WTC11 (cell line): ENCODE measurements at places on chromosomes 6 and 20. TPM values are rescaled to one million over a fixed set of nuclear protein-coding genes. Genes with fewer than 3 reads are reported as not detected.

The POFUT1 gene
- 23.4 to 29.4 TPM (median 25.2 TPM) in 3 replicates for total RNA-seq

The TGM3 gene
- 0.07 to 0.11 TPM in 2 of 3 replicates, not detected in the other for total RNA-seq

The ZNF831 gene
- total RNA-seq, result 0.02 to 0.04 TPM in 2 of 3 replicates, not detected in the other

The EEF1A1 gene
- total RNA-seq, result 11,564 to 13,111 TPM (median 12,917 TPM) in 3 replicates

The CST2 gene
- total RNA-seq, result not detected in 3 replicates

The DDAH2 gene
- 62.2 to 67.3 TPM (median 65.8 TPM) in 3 replicates for total RNA-seq

The SLC29A1 gene
- 131 to 139 TPM (median 132 TPM) in 3 replicates for total RNA-seq

The RAET1G gene
- not detected in 3 replicates for total RNA-seq

The NR2E1 gene
- total RNA-seq, result not detected in 3 replicates

The CST7 gene
- not detected in 3 replicates for total RNA-seq

The C6orf163 gene
- 1.2 to 2.0 TPM (median 1.9 TPM) in 3 replicates for total RNA-seq
